ENCODE measurements at places on chromosomes 2 and 18.

DNA sequence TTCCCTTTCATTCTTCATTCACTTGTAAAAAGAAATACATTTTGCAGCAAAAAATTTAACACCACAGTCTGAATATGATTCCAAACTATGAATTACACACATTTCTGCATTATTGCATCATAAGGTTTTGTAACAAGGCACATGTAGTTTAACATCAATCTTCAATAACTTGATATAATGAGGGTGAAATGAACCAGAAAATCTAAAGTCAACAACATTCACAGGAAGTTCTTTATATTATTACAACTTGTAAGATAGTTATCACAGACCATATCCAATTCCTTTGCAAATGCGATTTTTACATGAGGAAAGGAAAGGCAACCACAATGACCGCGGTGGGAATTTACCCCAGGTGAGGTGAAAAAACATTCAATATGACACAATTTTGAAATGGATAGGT is 213.3 kb downstream of the NAPG start:
- DNase-seq = no peak

DNA sequence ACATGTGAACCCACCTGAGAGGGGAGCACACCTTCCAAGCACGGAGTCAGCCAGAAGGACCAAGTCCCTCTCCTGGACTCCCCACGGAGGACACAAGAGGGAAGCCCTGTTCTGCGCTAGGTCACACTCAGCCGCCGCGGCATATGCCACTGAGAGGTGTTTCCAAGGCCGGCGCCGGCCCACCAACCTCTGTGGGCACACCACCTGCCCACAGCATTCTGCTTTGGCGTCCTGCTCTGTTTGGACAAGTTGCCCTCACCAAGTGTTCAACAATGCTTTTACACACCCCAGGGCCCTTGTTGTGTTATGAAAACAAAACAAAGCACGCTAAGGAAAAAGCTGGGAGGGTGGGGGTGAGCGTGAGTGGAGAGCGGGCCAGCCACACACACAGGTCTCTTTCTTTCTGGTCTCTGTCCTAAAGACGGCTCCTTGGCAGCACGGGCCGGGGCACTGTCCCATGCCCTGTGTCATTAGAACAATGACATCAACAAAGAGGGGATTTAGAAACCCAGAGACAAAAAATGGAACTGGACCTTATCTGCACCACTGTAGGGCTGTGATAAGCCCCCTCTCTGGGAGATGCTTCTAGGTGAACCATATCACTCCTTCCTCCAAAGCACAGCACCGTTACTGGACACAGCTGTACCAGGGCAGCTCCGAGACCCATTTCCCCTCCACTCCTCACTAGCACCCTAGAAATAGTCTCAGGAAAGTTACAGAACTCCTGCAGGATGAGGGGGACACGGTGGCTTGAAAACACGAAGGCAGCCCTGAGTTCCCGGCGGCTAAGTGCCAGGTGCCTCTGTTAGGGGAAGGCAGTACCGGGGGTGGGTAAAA is 17.0 kb downstream of the SMAD7 start:
- DNase-seq = no peak

- no peak for DNase-seq
Measured at GRCh38 chr2:69226903-69227302, 160.1 kb downstream of the GFPT1 start.

- no peak for DNase-seq
Measured at GRCh38 chr2:234986390-234986789, 34.6 kb downstream of the SH3BP4 start.

- no peak for DNase-seq
Measured at GRCh38 chr18:53241161-53241560, 901.2 kb downstream of the DCC start.

DNA sequence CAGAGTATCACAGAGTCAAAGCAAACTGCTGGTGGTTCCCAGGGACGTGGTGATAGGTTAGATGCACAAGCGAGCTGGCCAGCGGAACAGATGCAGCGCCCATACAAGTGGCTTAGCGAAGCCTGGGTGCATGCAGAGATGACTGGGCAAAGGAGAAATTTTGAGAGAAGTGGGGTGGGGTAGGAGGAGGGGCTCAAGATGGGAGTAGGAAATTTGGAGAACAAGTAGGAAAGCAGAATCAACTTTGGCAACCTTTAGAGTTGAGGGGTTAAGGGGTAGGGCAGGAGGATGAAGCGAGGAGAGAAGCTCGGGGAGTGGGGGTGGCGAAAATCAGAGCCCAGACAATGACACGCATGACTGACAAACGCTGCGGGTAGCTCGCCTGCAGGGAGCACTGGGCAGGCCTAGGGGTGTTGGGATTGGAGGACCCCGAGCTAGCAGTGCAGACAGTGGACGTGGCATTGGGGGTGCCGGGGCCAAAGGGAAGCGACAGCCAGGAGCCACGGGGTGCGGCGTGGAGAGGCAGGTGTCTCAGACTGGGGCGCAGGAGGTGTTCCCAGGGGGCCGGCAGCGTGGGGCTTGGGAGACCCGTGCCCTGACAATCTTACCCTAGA is 431 bp downstream of the FAM98A start:
- DNase-seq = no peak

GRCh38 chr2:11018651-11019185 is 107.0 kb downstream of the KCNF1 start:
- no peak for DNase-seq

DNA sequence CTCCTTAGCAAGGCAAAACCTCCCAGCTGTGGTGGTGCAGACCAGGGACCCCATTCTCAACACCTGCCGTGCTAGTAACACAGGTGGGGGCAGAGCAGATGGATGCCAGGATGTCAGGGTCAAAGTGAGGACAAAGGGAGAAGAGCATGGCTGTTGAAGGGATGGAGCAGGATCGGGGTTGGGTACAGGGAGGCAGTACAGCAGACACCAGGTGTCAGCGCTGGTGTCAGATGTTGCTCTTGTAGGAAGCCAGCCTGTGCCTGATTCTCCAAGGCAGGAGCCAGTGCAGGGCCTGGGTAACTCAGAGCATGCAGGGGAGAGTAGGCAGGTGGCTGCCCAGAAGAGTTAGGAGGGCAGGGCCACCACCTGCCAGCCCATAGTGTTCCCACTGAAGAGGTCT is 222.1 kb upstream of the SPRED2 start:
- no peak for DNase-seq

DNA sequence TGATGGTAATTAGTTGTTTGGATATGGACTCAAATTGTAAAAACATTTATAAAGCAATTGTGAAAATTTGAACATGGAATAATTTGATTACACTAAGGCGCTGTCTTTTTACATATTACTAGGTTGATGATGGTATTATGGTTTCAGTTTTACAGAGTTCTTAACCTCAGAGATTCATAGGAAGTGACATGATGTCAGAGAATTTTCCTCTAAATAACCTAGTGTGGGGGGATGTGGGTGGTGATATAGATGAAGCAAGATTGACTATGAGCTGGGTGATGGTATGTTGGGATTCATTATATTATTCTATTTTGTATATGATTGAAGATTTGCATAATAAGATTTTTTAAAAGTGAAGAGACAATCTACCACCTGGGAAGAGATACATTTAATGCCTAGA is 45.9 kb upstream of the ATP5MC3 start:
- DNase-seq = no peak

DNA sequence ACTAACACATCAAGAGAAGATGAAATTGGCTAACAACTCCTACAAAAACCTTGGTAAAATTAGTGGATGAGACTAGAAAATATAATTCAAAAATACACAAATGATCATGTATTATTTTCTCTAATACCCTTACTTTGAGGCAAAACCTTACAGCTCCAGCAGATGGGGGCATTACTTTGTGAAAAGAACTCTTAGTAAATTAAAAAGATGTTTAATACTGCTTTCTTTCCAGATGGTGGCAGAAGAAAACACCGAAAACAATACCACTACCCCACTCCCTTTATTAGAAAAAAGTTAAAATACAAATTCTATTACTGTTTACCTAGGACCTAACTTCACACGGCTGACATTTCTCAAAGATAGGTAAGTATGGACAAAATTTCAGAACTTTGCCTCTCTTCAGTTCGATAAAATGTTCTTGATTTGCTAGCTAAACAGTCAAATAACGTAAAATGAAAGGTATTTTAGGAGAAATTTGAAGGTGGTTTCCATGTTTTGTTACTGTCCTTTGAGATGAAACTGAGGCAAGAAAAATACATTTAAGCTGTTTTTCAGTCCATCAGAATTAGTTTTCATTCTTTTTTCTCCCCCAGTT is 30.6 kb downstream of the ORC4 start:
- DNase-seq = peak; percentile 15

DNA sequence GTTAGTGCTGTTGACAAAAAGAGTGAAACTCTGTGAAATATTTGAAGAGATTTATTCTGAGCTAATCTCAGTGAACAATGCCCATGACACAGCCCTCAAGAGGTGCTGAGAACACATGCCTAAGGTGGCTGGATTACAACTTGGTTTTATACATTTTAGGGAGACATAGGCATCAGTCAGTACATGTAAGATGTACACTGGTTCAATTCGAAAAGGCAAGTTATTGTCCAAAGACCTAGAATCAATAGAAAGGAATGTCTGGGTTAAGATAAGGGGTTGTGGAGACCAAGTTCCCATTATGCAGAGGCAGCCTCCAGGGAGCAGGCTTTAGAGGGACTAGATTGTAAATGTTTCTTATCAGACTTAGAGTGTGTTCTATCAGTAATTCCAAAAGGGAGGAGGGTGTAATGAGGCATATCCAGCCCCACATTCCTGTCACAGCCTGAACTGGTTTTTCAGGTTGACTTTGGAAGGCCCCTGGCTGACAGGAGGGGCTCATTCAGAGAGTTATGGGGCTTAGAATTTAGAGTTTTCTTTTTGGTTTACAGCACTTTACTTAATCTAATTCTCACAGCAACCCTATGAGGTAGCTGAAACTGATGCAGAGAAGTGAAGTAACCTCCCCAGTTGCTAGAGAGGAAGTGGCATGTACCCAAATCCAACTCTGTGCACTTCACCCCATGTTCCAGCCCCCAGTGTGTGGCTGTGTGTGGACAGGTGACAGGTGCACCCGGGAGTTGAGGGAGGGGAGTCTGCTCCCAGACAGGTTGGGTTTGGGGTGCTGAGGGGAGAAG is 28.3 kb upstream of the ASAP2 start:
- DNase-seq = no peak

DNA sequence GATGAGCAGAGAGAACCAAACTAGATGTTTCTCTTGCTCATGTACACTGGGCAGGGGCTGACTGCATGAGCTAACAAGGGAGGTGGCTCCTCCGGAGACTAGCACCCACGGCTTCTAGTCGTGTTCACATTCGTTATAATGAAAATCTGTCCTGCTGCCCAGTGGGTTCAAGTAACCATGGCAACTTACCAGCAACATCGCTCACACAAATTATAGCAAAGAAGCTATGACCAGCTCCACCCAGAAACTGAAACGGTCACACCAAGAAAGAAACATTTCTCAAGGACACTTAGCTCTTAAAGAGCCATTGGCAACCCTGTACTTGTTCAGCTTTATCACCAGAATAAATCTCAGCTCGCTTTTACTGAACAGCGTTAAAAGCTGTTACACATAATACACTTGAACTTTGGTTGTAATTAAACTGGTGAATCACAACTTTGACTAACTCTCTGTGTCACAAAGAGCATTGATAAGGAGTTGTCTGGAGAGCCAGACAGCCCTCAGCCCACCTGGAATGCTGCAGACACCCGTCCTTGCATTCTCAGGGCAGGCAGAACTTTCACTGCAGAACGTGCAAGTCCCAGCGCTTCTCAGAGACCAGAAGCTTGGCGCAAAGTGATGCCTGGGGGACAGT is 141.2 kb downstream of the PID1 start:
- DNase-seq = no peak

DNA sequence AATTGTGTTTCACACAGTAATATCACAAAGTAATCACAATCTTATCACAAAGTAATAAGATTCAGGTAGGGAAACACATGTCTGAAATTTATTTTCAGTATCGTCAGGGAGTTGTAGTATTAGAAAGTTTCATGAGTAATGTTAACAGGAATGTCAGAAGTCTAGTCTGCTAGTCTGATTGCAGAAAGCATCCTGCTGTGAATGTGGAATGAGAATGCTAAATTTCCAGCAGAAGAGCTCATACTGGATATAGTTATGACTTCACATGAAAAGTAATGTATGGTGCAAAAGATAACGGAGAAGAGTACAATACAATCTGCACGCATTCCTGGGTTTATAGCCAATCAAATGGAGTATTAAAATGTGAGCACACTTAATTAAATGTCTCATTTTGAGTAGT is 494.7 kb upstream of the SETBP1 start:
- no peak for DNase-seq

GRCh38 chr18:78659057-78659456 is 320.6 kb upstream of the SALL3 start:
- DNase-seq = no peak

DNA sequence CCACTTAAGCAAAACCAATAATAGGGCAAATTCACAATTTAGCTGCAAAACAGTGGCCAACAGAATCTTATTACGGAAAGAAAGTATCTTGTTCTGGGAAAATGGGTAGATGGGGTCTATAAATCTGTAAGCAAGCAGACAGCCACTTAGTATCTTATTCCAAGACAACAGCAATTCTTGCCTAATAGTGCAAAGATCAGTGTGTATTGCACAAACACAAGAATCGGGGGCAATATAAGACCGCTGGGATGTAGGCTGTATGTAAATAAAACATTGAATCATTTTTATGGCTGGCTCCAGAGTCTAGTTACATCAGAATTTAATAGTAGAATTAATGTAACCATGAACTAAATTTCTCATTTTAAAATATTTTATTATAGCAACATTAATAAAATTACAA is 85.6 kb downstream of the FBXO15 start:
- DNase-seq = no peak

DNA sequence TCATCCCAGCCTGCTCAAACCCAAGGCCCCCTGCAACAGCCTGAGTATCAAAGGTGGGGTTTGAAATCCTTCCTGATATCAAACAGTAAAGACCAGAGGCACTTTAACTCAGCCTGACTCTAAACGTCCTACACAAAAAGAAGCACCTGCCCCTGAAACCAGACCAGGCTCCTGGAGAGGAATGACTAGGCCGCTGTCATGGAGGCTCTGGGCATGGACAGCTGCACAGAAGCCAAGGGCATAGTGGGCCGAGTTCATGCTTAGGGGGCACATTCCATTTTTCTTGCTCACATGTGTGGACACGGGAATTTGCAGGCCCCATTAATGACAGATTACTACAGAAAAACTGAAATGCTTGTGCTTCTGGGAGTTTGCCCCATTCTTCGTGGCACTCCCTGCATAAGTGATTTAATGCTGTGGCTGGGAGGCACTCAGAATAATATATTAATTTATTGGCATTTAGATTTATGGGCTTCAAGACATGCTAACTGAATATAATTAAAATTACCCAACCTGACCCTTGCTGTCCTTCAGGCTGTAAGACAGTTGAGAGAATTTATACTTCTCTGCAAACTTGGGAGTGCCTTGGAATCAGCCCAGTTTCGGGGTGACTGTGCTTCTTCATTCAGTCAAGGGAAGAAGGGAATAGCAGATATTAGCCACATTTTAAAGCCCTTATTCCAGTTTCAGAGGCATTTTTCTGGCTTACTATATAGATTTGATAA is 105.5 kb downstream of the GYPC start:
- DNase-seq = no peak

- no peak for DNase-seq
Measured at GRCh38 chr18:73774811-73775509, 372.7 kb downstream of the FBXO15 start.

All from memory B cell (primary cell).